Stimulated activated CD4-positive, alpha-beta T cell treated with anti-CD3 and anti-CD28 coated beads, Interleukin-12 subunit alpha, Interleukin-12 subunit beta, amount 100 ng/mL, for 48 hours (primary cell): ENCODE measurements at places on chromosomes 6 and 20.

DNA sequence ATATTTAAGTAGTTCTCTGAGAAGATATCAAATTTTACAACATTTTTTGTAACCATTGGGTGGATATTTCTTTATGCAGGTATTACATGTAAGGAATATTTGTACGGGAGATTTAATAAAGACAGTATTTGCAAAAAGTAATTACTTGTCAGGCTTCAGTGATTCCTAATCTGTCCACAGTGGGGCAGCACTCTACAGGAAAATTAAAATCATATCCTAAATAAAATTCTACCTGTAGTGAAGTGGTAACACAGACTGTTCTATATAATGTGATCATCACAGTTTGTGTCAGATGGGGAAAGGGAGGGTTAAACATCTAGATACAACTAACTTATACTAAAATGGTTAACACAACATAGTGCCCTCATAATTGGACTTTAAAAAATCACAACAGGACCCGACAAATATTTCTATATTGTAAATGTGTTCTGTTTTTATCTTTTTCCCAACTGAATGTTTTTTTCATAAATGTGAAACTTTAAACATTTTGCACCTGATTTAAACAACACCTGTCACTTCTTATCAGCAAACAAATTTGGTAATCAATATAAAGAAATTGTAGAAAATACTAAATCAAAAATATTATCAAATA, 145.6 kb upstream of the MANEA start:
- DNase-seq = no peak

- DNase-seq = no peak
Observed at GRCh38 chr6:41670703-41671360, 32.6 kb downstream of the MDFI start.

DNA sequence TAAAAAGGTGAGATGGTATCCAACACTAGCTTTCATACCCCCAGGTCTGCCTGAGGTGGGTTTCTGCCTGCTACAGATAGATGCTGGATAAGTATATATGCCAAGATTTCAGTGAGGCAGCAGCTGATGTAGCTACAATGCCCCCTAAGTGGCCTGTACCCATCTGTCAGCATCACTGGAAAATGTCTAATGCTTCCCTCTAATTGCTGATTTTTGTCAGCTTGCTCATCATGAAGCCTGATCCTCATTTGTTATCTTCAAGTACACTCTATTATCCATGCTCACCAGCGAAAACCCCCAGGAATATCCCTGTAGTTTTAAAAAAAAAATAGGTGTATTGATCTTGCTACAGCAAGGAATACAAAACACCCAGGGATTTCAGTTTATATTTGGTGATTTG, 32.2 kb downstream of the OPRM1 start:
- DNase-seq = no peak

DNA sequence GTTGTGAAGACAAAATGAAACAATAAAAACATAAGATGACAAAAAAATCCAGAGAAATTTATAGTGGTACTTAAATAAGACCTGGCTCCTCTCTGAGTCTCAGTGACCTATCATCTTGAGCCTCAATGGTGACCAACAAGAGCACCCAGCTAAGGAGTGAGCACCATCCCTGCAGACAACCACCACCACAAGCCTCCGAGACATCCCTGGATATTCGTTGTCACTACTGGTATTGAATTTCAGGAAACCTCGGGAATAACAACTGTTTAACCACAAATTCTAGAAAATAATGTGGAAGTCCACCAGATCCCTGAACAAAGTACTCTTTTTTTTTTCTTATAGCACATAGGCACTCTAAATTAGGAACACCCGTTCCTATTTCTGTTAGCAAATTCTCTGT, 32.2 kb upstream of the ADGRF5 start:
- DNase-seq = no peak

- DNase-seq = no peak
Observed at GRCh38 chr6:104753251-104753650, 106.5 kb downstream of the HACE1 start.

DNA sequence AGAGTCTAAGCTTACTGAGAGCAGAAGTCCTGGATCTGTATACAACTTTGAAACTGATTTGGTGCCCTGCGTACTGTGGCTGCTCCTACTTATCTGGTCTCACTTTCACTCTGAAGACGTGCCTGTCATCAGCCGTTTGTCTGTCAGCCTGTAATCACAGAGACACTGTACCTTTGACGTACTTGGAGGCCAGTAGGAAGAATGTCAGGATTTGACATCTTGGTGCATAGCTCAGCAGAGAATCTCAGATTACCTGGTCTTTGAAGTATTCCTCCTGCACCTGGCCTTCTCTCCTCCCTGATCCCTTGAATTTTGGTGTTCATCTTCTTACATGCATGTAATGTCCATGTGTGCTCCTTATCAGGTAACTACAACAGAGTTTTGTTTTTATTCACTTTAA, 37.7 kb downstream of the DSE start:
- DNase-seq = no peak

DNA sequence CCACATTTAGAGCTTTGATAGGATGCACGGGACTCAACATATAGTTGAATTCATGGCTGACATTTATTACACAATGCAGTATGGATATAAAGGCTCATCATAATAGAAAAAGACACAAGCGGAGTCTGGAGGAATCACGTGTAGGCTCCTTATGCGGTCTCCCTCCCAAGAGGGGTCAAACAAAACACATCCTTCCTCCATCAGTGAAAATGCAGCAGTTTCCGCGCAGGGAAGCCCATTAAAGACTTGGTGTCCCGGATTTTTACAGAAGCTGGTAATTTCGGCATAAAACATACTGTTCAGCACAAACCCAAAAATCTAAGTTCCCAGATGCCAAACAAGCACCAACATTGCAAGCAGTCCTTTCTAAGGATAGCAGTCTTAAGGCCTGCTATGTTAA, 1.1 kb downstream of the USP45 start:
- DNase-seq = no peak

GRCh38 chr6:100620085-100620840, 155.5 kb upstream of the SIM1 start:
- no peak for DNase-seq

- DNase-seq = no peak
Observed at GRCh38 chr6:3013486-3013885, 13.8 kb downstream of the NQO2 start.

- DNase-seq = no peak
Observed at GRCh38 chr6:82573254-82573972, 209.8 kb downstream of the TPBG start.

- no peak for DNase-seq
Observed at GRCh38 chr6:47004463-47004862, 37.7 kb downstream of the ADGRF1 start.
